ENCODE measurements at places on chromosomes 1 and 21.

GRCh38 chr21:45797338-45797737 is 153.8 kb downstream of the PCBP3 start:
- DNase-seq, result no peak

GRCh38 chr21:42584296-42584641 is 69.2 kb upstream of the PDE9A start:
- no peak for DNase-seq

DNA sequence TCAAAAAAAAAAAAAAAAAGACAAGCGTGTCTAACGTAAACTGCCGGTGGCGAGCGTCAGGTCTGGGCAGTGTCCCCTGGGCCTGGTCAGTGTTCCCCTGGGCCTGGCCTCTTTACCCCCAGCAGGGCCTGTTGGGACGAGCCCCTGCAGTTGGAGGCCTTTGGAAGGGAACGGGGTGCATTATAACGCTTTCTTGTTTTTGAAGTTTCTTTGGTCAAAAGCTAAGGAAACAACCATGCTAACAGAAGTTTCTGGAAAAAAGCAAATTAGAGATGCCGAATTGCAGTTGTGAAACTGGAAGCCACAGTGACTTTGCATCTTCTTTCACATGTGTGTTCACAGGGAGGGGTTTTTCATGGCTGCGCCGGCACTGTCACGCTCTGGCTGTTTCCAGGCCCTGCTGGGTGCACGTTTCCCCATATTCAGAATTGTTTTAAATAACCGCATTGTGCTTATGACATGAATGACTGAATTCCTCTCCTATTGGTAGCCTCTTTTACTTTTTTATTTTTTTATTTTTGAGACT is 16.0 kb downstream of the RRP1 start:
- DNase-seq, result no peak

- DNase-seq, result no peak
Measured at GRCh38 chr1:41325801-41326200, 35.4 kb upstream of the FOXO6 start.

GRCh38 chr1:6127587-6128163 is 52.4 kb downstream of the CHD5 start:
- DNase-seq, result no peak
